ENCODE measurements at places on chromosomes 12 and 14. TPM values are rescaled to one million over a fixed set of nuclear protein-coding genes. Genes with fewer than 3 reads are reported as not detected.
A peak's percentile ranks its signal among the peaks of the same experiment; 100 is the strongest.

DNA sequence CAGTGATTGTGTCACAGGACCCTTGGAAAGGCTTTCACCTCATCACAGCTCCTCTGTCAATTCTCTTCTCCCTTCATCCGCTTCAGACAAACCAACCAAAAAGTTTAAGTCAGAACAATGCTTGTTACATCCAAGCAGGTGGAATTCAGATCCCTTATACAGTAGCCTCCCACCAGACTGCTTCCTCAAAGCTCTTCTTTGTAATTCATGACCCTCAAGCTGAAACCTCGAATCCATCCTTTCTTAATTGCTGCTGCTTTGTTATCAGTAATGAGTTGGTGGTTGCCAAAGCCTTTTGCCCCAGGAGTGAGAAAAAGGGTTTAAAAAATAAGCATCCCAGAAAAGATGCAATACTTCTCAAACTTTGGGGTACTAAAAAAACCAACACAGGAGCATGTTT lies 9.5 kb downstream of the BEST3 start:
- DNase-seq: no peak

EVL gene
- 84.1 TPM for total RNA-seq

GRCh38 chr14:50319721-50320120 lies 7.6 kb downstream of the DMAC2L start:
- no peak for DNase-seq

GRCh38 chr12:95709152-95709551 lies 81.4 kb downstream of the NTN4 start:
- DNase-seq: no peak

DNA sequence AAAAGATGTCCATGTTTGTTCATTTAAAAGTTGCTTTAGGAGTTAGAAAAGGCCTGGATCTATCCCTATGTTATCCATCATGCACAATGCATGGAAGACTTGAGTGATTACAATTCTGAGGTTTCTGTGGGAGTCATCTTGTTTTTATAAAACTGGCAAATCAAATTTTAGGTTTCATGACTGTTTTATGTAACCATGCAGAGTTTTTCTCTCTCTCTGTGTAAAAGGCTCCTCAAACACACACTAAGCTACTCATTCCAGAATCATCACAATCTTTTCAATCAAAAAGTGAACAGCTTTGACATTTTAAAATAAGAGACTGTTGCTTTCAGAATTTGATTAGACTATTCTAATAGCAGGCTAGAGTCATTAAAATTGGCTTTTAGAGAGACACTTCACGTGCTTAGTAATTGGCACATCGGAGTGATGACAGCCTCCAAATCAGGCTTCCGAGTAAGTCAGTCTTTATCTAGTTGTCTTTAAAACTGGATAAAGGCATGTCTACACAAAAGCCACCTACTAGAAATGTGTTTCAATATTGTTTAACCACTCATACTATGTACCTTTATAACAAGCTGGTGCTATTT lies 31.9 kb downstream of the PRICKLE1 start:
- no peak for DNase-seq

GRCh38 chr12:6765634-6766581 lies at the start of gene PTMS:
TSS of gene PTMS (plus strand) at chr12:6766363. CDS start at chr12:6766706, 343 bp downstream.
- peak; percentile 96 for DNase-seq

DNA sequence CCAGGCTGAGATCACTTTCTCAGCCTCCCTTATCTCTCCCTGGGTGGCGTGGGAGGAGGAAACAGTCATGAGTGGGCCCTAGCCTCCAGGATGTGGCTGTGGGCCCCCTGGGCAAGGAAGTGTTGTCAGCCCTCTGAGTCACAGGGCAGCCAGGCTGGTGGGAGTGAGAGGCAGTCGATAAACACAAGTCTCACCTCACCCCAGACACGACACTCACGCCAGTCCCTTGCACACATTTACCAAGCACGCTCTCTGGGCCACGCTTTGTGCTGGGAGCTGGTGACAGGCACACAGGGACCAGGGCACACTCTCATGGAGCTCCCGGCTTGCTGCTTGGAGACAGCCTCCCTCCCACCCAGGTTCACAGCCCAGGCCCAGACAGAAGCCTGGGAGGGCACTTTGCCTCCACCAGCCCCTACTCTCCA lies 1.9 kb upstream of the KRT79 start:
- DNase-seq: no peak

DNA sequence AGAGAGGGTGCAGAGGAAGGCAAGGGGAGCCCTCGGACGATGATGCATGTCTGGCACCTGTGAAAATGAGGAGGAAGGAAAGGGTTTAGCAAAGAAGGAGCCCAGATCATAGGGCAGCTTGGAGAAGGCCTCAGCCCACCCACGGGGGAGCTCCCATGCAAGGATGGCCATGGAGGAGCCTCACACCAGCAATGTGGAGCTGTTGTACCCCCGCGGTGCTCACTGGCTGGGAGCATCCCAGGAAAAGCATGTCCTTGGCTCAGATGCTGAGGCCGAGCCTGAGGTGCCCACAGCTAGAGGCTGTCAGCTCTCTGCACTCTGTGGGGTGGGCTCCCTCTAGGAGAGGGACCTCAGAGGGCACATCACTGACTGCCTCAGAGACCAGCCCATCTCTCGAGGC lies 622.6 kb downstream of the AACS start:
- no peak for DNase-seq

RHNO1 gene
- 17.2 TPM for total RNA-seq

GNG2 gene
- 35.6 TPM for total RNA-seq

DNA sequence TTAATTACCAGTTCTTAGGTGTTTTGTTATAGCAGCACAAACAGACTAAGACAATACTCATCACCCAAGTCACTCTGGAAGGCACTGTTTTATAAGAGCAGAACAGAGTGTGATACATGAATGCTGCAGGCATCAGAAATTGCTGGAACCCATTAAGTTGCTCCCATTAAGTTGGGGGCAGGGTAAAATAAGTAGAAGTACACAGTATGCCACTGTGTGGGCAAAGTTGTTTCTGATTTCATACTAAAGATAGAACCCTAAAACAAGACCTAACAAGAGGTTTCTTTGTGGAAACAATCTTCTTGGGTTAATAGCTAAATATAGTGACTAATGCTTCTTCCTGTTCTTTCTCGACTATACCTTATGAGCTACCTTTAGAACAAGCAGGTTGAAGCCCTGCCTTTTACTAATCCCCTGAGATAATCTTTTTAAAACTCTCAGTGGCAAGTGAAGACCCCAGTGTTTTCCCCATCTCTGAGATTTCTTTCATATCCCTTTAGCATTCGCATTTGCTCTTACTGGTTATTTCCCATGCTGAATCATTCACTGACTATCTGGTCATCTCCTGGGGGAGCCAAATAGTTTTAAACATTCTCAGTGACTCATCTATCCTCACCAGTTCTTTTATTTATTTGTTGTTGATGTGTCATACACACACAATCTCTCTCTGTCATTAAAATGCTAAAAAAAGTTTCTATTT lies 52.3 kb downstream of the SOCS2 start:
- DNase-seq: no peak

NOPCHAP1 gene
- total RNA-seq: 15.3 TPM

CLEC1A gene
- total RNA-seq: 6.3 TPM

GRCh38 chr14:81007131-81007530 lies 51.7 kb downstream of the TSHR start:
- DNase-seq: no peak

GALNT6 gene
- 16.8 TPM for total RNA-seq

GRCh38 chr12:112419297-112420133 lies 768 bp downstream of the PTPN11 start:
- DNase-seq: peak; percentile 67

DNA sequence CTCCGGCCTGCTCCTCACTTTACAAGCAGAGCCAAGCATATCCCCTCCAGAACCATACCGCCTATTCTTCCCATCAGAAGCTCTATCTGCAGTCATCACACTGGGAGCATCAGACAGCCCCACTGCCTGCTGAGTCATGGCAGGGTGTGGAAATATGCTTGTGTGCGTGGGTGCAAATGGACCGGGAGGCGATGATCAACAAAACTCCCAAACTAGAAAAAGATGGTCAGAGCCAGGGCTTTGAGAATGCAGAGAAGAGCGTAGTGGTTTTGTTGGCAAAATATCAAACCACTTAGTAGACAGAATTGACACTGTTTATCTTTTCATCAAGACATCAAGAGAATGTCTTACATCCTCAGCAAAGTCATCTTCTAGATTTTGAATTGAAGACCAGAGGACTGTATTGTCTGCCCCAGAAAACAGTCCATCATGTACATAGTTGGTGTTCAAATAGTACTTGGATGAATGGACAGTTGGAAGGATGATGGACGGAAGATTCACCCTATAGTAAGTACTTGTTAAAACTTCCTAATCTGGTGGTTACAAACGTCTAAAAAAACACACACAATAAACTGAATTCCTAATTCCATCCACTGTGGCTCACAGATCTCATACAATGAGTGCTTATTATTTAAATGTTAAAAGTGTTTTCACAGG lies 54.9 kb downstream of the VWF start:
- no peak for DNase-seq

DNA sequence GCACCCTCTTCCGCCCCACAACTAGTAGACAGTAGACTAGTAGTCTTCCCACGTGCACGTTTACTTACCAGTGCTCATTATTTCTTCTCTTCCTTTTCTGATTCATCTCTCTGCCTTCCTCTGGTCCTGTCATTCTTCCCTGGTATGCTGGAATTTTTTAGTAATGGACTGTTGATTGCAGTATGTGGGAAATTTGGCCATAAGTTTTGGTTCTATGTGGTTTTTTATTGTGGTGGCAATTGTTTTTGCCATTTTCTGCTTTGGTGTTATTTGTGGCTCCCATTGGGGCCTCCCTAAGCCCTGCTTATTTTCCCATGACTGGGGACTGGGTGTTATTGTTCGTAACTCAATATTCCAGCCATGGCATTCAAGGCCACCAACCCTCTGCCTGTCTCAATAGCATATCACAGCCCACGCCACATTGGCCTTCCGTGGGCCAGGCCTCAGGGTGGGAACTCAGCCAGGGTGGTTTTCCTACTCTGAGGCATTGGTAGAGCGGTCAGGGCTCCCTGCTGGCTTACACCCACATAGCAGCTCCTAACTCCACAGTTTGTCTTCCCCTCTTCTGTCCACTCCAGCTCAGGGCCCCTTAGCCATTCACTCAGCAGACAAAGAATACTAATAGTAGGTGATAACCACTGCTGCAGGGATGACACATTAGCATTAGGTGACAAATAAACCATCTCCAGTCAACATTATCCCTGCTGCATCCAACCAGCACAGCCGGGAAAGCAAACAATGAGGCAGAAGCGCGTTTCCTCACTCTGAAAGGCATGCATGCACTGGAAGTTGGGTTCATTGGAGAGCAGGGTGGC lies 321.5 kb downstream of the CACNA1C start:
- DNase-seq: no peak

VWF gene
- 183 TPM for total RNA-seq

DNA sequence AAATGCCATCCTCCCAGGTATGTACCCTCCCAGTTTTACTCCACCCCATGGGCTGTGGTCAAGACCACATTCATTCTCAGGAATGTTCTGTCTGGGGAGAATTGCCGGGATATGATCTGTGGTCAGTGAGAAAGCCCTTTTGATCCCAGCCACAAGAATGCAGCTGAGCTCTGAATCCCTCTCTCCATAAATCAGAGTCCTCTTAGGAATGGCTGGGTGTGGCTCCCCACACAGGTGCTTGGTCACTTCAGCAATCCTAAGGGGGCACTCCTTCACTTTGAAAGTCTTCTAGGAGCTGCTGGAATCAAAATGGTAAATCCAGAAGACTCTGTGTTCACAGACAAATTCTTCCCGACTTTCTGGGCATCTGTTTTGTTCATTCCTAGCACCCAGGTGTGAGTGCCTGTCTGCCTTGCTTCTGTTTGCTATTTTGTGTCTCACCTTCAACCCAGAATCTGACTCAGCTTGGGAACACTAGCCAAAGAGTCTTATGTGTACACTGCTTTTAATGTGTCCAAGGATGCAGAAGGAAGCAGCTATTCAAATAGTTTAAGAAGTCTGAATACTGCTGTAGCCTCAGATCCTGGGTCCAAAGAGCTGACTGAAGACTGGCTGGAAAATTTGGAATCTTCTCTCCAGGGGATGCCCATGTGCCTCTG lies 144.6 kb upstream of the CDKN3 start:
- DNase-seq: no peak

GRCh38 chr12:2259369-2259768 lies 206.6 kb downstream of the CACNA1C start:
- no peak for DNase-seq

- DNase-seq: peak; percentile 37
Observed at GRCh38 chr14:58243790-58244555, 670 bp upstream of the PSMA3 start.

- no peak for DNase-seq
Observed at GRCh38 chr14:99191395-99192027, 80.5 kb downstream of the BCL11B start.

- no peak for DNase-seq
Observed at GRCh38 chr12:52667509-52667908, 12.7 kb downstream of the KRT1 start.

All from kidney (tissue), 22 donors.